Skin of body (tissue), 3 donors: ENCODE measurements at places on chromosomes 3 and 15. TPM values are rescaled to one million over a fixed set of nuclear protein-coding genes. Genes with fewer than 3 reads are reported as not detected.
A peak's percentile ranks its signal among the peaks of the same experiment; 100 is the strongest.

GRCh38 chr3:160755776-160756304 is at the start of gene PPM1L:
PPM1L (plus strand) TSS chr3:160756231.
- DNase-seq: peak; percentile 53

GRCh38 chr15:100588638-100589242 is 13.2 kb downstream of the LINS1 start:
- no peak for DNase-seq

EXOSC7 gene
- total RNA-seq: 40.7 TPM

DNA sequence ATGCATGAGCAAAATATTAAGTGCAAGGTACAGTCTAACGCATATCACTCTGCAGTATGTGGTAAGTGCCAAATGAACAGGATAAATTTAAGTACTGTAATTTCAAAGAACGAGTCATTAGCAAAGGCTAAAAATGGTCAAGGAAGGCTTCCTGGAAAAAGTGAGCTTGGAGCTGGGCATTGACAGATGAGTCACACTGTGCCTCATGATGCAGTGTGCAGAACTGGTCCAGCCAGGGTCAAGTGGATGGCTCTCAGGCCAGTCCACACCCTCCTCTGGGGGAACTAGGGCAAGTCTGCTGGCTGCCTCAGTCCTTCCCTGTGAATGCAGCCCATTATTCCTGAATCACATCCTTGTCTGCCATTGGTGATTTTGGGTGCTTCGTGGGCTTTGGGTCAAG is 76.3 kb downstream of the CACNA1D start:
- no peak for DNase-seq

HGD gene
- total RNA-seq: not detected

DNA sequence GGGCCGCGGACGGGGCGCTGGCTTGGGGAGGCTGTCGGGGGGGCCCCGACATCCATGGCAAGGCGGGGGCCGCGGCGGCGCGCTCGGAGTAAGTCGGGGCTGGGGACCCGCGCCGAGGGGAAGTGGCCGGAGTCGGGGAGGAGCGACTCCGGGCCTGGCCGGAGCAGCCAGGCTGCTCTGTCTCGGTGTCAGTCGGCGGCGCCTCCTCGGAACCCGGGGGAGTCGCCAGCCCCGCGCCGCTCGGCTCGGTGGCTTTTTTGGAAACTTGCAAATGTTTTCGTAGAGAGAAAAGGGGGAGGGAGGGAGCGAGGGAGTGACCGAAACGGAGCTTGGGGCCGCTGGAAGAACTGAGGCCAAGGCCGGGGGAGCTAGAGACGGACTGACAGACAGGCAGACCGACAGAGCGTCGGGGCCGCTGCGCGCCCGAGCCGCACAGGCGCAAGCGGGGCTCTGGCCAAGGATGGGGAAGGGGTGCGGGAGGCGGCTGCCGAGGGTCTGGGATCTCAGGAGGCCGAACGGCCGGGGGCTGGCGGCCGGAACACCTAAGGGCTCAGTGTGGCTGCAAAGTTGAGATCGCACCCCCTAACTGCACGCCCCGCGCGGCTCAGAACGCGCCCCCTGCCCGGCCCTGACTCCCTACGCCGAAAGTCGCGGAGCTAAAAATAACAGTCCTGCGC is 5.0 kb downstream of the PTH1R start:
- DNase-seq: peak; percentile 40

NOX5 gene
- 0.39 TPM for total RNA-seq

TNFSF10 gene
- 19.8 TPM for total RNA-seq
